ENCODE measurements at places on chromosomes 2 and 18. TPM values are rescaled to one million over a fixed set of nuclear protein-coding genes. Genes with fewer than 3 reads are reported as not detected.

Gene SCYGR8
- total RNA-seq, result not detected

Gene CCL20
- total RNA-seq, result 12.1 TPM

Gene CLEC4F
- not detected for total RNA-seq

Gene MROH2A
- not detected for total RNA-seq

Gene MYOM1
- total RNA-seq, result 16.1 TPM

Gene KLHL14
- not detected for total RNA-seq

Gene CEP76
- 5.2 TPM for total RNA-seq

Gene ST8SIA3
- not detected for total RNA-seq

Gene TLX2
- not detected for total RNA-seq

Gene GDF7
- total RNA-seq, result 39.7 TPM

Gene VIL1
- 3.6 TPM for total RNA-seq

Gene C2orf80
- total RNA-seq, result not detected

Gene CMPK2
- total RNA-seq, result 31.1 TPM

Gene REG3G
- not detected for total RNA-seq

Gene HTR2B
- 9.2 TPM for total RNA-seq

Gene ANO7
- 0.27 TPM for total RNA-seq

Gene HRH4
- total RNA-seq, result not detected

Gene MLPH
- total RNA-seq, result 2.0 TPM

Gene SCYGR4
- not detected for total RNA-seq

Gene LIMS2
- total RNA-seq, result 246 TPM

Gene CLASP1
- 113 TPM for total RNA-seq

Gene HOXD13
- not detected for total RNA-seq

Gene HOXD4
- 9.3 TPM for total RNA-seq

Gene CASP10
- total RNA-seq, result 12.3 TPM

Gene TOGARAM2
- total RNA-seq, result 0.49 TPM

Gene DAPL1
- total RNA-seq, result not detected

Gene EN1
- not detected for total RNA-seq

Gene RNPEPL1
- 101 TPM for total RNA-seq

Gene WDFY1
- 51.4 TPM for total RNA-seq

Gene ALPI
- total RNA-seq, result not detected

Gene THADA
- 33.3 TPM for total RNA-seq

Gene CNTNAP5
- total RNA-seq, result not detected

Gene RAD51AP2
- not detected for total RNA-seq

Gene SP3
- total RNA-seq, result 74.4 TPM

Gene SLC66A2
- 51.2 TPM for total RNA-seq

Gene GLB1L
- 9.1 TPM for total RNA-seq

Gene TMEFF2
- 0.21 TPM for total RNA-seq

Gene LBX2
- total RNA-seq, result 0.71 TPM

Gene MGAT5
- total RNA-seq, result 95.3 TPM

All from thoracic aorta (tissue), 2 donors.